Stimulated activated CD4-positive, alpha-beta T cell treated with anti-CD3 and anti-CD28 coated beads, Interleukin-1b, Interleukin-23, amount 100 ng/mL, for 1 hour (primary cell): ENCODE measurements at places on chromosomes 2 and 18.

- no peak for DNase-seq
These were observed 148.7 kb downstream of the CTIF start for GRCh38 chr18:48687346-48688042.

GRCh38 chr18:5962362-5962761, 67.0 kb upstream of the TMEM200C start:
- no peak for DNase-seq

GRCh38 chr18:10522574-10522973, 3.3 kb upstream of the NAPG start:
- no peak for DNase-seq

GRCh38 chr2:100891906-100892642, 72.1 kb downstream of the NPAS2 start:
- DNase-seq, result no peak

DNA sequence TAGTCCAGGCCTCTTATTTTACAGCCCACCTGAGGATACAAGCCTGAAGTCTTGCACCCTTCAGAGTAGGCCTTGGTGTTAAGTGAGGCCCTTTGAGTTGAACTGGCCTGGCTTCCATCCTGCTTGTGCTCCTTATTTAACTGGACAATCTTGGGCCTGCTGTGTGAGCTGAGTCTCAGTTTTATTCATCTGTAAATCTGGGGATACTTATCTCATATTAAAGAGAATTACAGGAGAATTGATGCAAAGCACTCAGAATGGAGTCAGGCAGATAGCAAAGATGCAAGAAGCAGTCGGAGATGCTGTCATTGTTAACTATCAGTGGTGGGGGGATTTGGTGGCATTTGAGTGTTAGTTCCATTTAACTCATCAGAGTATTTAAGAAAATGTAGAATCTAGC, 36.8 kb downstream of the MFSD6 start:
- no peak for DNase-seq

DNA sequence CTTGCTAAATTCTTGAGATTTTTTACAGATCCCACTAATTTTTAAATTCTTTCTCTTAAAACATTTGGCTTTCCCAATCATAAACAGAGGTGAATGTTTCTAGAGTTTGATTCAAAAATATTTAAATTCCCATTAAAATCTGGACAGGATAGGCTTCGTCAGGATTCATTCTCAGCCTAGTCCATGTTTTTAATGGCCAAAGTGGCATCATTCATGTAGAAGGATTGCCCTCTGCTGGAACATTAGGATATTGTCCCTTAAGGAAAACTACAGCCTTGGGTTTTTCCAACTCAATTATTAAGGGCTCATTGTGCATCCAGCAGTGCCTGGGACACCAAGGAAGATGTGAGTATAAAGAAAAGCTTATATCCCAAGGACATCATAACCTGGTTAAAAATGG, 71.7 kb downstream of the TPGS2 start:
- no peak for DNase-seq

DNA sequence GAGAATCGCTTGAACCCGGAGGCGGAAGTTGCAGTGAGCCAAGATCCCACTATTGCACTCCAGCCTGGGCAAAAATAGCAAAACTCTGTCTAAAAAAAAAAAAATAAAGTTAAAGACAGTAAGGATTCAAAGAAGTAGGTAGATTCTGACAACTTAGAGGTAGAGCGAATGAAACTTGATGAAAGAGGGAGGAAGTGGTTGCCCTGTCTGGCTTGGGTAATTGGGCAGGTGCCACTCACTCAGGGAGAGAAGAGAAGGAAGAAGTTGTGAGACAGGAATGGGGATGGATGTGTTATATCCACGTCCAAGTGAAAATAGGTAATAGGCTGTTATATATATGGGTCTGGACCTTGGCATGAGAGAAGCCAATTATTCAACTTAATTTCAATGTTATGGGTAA, 26.3 kb downstream of the NDC80 start:
- no peak for DNase-seq

GRCh38 chr18:939958-940357, 35.3 kb downstream of the ADCYAP1 start:
- no peak for DNase-seq

- no peak for DNase-seq
These were observed 59.3 kb downstream of the COBLL1 start for GRCh38 chr2:164782323-164782722.

- no peak for DNase-seq
These were observed 120.9 kb downstream of the CLIP4 start for GRCh38 chr2:29236074-29236473.

- no peak for DNase-seq
These were observed 3.0 kb upstream of the RPL37A start for GRCh38 chr2:216495656-216496055.

GRCh38 chr2:74834792-74835755, 1.1 kb downstream of the HK2 start:
- DNase-seq, result no peak

GRCh38 chr2:8244639-8245038, 437.2 kb upstream of the ID2 start:
- no peak for DNase-seq

DNA sequence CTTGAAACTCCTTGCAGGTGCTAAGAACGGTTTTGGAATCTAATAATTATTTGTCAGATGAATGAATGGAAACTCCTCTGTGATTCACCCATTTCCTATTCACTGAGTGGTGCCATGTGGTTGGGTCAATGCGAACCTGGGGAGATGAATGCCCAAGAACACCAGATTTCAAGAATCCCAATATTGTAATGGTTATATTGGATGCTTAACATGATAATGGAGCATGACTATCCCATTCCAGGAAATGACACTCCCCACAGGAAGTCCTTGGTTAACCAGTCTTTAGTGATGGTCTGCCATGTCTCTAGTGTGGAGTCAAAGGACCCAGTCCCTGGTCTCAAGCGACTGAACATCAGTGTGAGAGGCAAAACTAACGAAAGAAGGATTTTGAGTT, 67.9 kb upstream of the ST3GAL5 start:
- no peak for DNase-seq

GRCh38 chr2:164747783-164748433, 93.7 kb downstream of the COBLL1 start:
- DNase-seq, result no peak

DNA sequence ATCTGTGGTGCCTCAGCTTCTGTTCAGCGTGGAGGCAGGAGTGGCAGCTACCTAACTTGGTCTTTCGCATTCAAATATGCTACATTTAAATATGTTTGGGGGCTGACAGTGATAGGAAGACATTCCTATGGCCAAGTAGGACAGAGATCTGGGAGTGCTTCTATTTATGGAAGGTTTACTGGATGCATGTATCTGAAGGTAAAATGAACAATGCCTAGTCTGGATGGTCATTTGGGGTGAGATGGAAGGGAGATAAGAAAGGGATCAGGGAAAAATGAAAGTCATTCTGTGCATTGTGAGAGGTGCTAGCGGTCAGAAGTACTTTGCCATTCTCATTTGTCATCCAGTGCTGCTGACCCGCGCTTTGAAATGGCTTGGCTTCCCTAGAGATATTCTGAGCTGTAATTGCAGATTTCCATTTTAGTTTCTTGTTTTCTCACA, 300.9 kb upstream of the FBXO11 start:
- DNase-seq, result no peak

DNA sequence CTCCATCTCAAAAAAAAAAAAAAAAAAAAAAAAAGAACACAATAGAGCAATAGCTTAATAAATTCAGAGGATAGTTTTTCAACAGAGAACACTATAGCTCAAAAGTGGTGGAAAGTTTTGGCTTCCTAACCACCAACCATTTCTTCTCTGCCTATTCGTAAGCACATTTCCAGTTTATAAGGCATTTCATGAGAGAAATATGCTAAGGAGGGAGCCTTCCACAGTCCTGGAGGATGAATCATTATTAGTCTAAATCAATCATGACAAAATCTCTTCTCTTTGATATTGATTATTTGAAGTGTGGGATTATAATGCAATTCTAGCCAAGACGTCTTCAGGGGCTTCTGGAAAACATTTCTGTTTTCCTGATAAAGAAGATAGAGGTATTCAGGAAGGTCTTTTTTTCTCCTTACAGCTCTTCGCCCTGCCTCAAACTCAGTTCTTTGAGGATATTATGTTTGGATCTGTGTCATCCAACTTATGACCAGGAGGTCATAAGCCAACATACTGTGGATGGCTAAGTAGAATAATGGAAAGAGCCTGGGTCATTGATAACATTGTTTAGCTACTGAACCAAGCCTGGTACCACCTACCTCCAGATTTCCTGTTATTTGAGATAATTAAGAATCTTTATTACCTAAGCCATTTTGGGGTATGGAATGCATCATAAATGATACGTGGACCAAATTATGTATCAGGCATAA, 207.3 kb downstream of the TRIB2 start:
- DNase-seq, result no peak

DNA sequence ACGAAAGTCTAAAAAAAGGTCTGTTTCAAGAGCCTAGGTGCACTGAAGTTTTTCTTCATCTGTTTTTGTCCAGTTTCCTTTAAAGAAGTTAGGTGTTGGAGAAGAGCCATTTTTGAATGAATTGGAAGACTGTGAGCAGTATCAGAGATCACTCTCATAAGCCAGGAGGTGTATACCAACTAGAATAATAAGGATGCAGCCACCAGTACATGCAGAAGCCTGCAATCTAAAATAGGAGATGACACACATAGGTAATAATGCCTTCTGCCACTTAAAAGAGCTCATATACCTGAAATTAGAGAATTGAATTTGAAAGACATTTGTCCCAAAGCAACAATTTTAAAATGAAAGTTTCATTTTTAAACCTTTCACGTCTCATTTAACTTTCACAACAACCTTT, 81.7 kb downstream of the RBMS1 start:
- no peak for DNase-seq

GRCh38 chr18:49588171-49588570, 26.3 kb downstream of the LIPG start:
- DNase-seq, result no peak

GRCh38 chr2:57460396-57461276, 586.0 kb upstream of the VRK2 start:
- no peak for DNase-seq

- no peak for DNase-seq
These were observed 27.4 kb downstream of the DBI start for GRCh38 chr2:119393971-119394748.

- no peak for DNase-seq
These were observed 5.0 kb upstream of the MGAT5 start for GRCh38 chr2:134248913-134249312.

- DNase-seq, result no peak
These were observed 177.8 kb downstream of the GBX2 start for GRCh38 chr2:235990344-235990743.

GRCh38 chr18:48395646-48396045, 13.5 kb downstream of the ZBTB7C start:
- DNase-seq, result no peak

DNA sequence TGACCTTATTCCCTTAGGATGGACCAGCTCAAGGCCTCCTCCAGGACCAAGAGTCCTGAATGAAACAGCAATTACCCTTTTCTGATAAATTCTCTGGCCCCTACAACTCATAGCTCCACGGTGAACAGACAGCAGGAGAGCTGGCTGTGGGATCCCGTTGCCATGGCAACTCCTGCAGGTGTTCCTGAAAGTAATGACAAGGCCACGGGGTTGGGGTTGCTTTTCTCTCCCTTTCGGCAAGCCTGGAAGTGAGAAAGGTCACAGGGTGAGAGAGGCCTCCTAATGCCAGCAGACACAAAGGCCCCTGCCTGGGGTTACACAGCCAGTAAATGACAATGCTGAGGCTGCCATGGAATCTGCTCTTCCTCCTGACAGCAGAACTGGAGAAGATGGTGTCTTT, 403.0 kb downstream of the NBAS start:
- DNase-seq, result no peak

DNA sequence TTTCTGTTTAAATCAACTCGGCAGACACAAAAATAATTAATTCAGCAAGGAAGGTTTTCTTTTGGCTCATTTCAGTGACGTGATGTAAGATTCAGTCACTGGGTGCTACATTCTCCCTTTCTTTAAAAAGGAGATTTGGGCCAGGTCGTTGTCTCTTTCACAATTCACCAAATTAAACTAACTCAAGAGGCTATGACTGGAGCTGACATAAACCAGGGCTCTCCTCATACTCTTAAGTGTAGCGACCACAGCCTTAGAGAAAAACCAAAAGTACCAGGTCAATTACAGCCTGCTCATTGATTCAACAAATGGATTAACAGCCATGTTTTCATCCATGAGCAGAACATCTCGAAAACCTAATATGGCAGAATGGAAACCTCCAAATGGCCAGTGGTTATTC, 85.7 kb downstream of the PAX3 start:
- no peak for DNase-seq

- DNase-seq, result no peak
These were observed 39.3 kb upstream of the ELAC1 start for GRCh38 chr18:50928551-50928950.

- DNase-seq, result no peak
These were observed 658.9 kb upstream of the NXPH2 start for GRCh38 chr2:139439100-139439499.
